ENCODE measurements at places on chromosomes 7 and 10.
A peak's percentile ranks its signal among the peaks of the same experiment; 100 is the strongest.

GRCh38 chr10:70549962-70550458 lies 52.5 kb downstream of the PRF1 start:
- peak; percentile 83 for DNase-seq

DNA sequence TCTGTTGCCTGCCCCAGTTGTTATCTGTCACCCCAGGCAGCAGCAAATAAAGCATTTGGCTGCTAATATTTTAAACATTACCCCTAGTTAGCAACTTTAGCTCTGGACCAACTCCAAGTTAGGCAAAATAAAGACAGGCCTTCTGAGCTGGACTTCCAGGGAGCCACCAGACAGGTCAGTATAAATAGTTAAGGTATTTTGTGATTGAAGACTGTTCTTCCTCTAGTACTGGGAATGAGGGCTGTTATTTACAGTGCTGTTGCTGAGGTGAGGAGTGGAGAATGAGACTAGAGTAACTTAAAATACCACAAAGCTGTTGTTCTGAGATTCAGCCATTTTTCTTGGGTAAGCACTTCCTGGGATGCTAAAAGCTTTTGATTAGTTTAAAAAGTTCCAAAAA lies 40.1 kb downstream of the ZNF518A start:
- no peak for DNase-seq

DNA sequence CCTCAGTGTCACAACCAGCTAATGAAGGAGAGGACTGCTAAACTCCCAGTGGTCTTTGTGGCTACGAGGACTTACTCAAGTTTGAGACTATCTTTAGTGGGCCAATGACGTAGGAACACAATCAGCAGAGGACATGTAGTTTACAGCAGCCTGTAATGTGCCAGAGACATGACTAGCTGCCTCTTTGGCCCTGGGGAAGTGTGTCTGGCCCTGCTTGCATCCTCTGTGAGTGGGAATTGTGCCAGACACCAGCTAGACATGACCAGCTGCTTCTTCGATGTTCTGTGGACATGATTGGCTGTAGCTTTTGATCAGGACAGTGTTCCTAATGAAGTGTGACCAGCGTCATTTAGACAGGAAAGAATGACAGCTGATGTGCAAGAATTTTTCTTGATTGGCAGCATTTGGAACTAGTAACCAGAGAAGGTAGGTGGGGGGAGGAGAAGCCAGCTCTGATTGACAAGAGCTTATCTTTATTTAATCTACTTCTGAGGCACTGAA lies 141.7 kb downstream of the AUTS2 start:
- no peak for DNase-seq

DNA sequence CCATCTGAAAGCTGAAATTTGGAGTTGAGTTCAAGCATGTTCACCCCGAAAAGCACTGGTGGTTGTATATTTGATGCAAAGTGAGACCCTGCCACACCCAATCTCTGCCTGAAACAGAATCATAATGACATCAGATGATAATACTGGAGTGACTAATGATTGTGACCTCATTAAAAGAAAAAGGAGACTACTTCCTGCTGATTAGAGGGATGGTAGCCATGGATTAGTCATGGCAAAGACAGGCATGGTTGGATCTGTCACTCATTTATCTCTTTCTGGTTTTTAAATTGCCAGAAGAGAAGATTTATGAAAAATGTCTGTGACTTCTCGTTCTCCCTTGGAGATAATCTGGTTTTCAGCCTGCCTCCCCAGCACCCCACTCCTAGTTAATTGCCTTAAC lies 101.2 kb downstream of the BAMBI start:
- DNase-seq = no peak

GRCh38 chr10:50396491-50397311 lies 145.4 kb upstream of the ASAH2 start:
- DNase-seq = no peak

DNA sequence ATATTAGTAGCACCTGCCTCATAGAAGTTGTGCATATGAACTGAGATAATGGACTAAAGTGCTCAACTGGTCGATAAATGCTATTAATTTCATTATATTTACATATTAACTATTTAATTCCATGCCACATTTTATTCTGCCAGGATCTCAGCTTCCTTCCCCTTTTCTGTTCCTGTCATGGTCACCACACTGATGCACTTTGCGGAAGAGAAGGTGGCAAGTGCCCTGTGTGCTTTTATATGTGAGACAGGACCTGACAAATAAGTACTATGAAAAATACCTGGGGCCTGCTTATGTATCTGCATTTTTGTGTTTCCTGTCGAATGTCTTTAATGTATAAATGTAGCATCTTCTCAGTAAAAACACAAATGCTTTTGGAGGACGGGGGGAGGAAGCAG lies 12.2 kb downstream of the ATP6V0E2 start:
- no peak for DNase-seq

DNA sequence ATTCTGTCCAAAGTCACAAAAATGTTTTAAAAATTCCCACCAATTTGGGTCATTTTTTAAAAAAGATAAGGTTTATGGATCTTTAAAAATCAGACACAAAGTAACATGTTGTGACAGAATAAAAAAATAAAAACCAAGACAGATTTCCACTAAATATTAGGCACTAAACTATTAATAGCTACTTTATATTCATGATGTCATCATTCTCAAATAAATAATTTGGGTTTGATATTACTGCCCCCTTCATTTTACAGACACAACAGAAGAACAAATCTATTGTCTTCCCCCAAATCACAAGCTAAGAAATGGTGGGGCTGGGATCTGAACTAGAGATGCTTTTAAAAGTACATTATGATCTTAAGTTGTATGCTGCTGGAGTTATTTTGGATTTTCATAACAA lies 119.4 kb downstream of the MICU1 start:
- DNase-seq = no peak

- no peak for DNase-seq
Observed at GRCh38 chr10:72013202-72013945, 49.2 kb downstream of the CHST3 start.

- no peak for DNase-seq
Observed at GRCh38 chr7:26664735-26665416, 199.5 kb downstream of the SKAP2 start.

DNA sequence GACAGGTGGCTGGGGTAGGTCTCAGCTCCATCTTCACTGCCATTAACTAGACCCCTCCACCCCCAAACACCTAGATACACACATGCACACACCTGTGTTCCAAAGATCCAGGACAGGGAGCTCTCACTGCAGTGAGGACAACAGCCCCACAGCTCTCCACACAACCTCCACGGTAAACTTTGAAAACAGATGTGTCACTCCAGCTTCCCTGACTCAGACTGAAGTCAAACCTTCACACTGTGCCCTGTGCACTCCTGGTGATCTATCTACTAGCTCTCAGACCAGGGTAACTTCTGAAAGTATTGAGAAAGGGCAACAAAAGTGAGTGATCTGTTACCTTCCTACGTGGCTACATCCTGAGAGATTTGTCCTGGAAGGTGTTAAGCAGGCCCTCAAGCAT lies 519.8 kb downstream of the XPNPEP1 start:
- DNase-seq = no peak

DNA sequence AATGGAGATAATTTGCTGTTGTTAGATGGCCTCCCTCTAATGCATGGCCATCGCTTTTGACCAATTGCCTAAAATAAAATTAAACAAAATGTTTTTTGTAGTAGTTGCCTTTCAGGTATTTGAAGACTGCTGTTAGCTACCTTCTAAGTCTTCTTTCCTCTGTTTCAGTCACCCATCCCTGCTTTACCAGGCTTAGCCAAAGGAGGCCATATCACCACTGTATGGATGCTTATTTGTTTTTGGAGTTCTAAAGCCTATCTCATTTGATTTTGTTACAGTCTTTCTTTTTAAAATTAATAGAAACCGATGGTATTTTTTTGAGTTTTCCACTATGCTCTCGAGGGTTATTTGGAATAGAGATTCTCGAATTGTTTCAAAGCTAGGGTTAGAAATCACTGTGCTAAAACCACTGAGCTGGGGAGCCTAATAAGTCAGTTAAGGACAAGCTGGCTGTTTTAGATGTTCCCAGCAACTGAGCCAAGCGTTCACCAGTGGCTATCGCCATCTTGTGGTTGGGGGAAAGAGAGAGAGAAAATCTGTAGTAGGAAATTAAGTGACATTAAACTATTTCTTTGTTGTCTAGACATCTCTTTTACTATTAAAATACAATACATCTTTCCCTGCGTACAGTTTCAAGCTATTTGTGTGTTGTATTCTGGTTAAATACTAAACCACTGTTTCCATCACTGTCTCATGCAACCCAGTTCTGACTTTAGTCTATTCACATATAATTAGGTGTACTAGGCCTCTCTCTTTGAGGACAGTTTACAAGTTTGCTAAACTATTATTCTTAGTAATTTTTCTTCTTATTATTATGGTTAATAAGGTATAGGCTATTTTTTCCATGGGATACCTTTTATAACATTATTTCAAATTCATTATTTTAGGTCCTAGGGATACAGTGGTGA lies 52.2 kb downstream of the GPR158 start:
- peak; percentile 40 for DNase-seq

DNA sequence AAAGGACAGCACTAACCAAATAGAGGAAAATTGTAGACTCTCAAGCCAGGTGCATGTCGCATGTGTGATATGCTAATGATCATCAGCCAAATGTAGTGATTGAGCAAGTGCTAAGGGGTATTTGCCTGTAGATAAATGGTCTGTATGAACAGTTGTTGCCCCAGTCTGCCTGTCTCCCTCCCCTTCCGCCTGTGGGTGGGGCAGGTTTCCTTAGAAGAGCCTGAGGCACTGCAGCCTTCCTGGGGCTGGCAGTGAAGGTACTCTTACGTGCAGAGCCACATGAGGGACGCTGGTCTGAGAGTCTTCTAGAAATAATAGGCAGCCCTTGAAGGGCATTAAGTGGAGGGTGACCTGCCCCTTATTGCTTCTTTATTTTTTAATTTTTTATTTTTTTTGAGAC lies 152.1 kb downstream of the SNX10 start:
- DNase-seq = no peak

GRCh38 chr10:6912424-6912823 lies 332.3 kb upstream of the PRKCQ start:
- DNase-seq = no peak

- DNase-seq = no peak
Observed at GRCh38 chr10:52436664-52437063, 122.6 kb downstream of the DKK1 start.

DNA sequence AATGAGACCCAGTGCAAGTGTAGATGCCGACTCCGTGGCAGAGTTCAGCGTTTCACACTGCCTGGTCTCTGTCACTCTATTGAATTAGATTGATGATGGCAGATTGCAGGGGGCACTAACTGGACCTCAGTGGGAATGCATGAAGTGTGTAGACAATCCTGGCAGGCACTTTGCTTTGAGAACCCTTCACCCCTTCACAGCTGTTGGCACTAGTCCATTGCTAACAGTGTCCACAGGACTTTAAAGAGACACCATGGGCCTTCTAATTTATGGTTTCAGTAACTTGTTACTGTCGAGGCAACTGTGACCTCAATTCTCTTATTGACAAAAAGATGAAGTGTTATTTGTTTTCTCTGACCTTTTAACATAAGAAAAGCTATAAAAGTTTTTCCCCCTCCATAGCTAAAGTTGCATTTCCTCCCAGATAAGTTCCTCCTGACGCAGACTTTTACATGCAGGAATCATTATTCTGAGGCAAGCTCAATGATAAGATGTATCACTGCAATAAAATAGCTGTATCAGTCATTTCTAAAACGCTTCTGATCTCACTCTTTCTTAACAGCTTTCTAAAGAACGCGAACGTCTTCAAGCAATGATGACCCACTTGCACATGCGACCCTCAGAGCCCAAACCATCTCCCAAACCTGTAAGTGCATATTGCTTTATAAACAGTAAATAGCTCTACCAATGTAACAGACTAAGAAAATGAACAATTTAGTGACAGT lies 238.9 kb downstream of the FOXP2 start:
- DNase-seq = no peak
